BJ (cell line): ENCODE measurements at places on chromosomes 5 and 9.
A peak's percentile ranks its signal among the peaks of the same experiment; 100 is the strongest.

DNA sequence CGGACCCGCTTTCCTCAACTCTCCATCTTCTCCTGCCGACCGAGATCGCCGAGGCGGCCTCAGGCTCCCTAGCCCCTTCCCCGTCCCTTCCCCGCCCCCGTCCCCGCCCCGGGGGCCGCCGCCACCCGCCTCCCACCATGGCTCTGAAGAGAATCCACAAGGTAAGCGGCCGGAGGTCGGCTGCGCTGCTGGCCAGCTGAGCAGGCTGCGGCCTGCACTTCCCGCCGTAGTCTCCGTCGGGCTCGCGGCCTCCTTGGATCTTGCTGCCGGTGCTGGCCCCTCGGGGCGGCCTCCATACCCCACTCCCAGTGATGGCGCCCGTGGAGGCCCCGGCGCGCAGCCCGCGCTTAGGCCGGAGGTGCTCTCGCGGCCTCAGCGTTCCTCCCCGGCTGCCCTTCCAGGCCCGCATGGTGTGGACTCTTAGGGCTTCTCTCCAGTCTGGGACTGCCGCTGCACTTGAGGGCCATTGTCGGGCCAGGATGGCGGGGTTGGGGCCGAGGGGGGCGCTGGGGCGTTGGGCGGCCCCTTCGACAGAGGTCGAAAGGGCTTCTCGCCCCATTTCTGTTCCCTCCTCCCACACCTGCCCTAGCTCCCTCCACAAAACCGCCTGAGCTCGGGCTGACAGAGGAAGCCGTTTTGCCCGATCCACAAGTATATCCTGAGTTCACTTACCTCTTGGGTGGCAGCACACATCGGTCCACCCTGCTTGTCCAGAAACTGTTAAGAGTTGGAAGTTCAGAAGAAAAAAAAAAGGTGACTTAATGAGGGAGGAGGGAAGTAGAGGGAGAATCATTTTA, 714 bp downstream of the UBE2D2 start:
- no peak for DNase-seq

DNA sequence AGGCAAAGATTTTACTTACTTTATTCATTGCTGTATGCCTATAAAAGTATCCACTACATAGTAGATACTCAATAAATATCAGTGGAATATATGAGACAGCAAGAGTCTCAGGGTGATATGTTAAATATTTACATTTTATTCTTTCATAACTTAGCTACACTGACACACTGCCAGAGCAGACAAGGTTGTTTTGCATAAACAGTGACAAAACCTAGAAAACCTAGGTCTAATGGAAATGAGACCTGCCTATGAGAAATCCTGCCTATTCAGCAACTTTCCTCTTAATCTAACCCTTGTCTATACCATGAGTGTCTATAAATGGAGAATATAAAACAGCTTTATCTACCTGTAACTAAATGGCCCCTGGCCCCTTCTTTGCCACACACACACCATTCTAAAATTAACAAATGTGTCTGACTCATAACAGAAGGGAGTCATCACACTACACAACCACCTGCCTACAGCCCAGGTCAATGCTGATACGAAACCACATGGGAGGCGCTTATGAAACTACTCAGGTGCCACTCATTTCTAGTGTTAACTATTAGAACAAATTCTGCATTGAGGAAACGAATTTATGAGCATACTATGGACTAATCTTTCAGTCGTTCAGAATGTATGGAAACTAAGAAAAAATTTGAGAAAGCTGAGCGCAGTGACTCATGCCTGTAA, 60.3 kb downstream of the UBAP2 start:
- no peak for DNase-seq

DNA sequence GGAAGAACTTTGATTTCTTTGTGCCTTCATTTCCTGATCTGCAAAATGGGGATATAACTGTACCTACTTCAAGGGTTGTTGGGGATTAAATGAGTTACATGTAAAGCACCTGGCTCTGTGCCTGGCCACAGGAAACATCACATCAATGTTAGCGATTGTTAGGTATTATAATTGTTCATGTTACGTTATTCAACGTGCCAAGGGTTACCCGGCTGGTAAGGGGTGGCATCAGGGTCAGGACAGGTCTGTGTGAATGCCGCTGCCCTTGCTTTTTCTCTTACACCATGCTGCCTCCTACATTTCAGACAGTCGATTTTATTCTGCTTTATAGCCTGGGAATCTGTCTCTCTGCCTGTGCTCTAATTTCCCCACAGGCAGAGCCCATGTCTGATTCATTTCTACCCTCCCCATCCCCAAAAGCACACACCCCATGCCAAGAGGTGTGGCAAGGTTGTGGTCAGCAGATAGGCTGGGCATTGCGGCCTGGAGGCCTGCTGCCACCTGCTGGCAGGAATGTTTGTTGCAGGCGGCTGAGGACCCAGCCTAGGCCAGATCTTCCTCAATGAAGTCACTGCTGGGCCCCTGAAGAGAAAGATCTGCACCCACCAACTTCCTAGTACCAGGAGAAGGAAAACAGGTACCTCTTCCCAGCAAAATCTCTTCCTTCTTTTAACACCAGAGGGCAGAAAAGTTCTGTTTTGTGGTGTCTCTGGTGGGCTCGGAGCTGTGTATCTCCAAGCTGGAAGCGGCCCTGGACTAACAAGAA, 5.3 kb downstream of the ANKS6 start:
- DNase-seq, result peak; percentile 88

GRCh38 chr9:112531666-112532282, 45.1 kb downstream of the KIAA1958 start:
- no peak for DNase-seq

- DNase-seq, result no peak
Observed at GRCh38 chr5:87116825-87117512, 150.7 kb upstream of the RASA1 start.

DNA sequence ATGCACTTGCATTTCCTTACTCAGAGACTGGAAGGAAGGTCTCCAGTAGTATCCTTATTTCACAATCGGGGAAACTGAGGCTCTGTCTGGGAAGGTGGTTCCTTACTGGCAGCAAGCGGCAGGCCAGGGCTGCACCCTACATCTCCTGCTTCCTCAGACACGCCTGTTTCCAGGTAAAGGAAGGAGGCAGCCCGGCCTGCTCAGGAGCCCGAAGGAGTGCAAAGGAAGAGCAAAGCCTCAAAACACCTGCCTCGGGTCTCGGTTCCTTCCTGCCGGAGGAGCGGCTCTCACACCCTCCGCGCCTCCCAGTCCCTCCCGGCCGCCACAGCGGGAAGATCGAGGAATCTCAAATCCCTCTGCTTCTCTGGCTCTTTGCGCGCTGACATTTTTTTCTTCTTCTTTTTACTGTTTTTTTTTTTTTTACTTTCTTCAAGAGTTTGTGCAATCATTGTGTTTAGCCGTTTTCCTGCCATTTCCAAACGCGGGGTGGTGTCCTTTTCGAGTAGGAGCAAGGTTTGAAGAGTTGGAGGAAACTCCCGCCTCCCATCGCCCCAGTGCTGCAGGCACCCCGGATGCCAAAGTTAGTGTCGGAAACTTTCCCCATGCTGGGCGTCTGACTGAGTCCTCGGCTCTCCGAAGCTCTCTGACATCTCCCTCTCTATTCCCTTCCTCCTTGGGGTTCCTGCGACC, 1.0 kb downstream of the GGTA1 start:
- no peak for DNase-seq

DNA sequence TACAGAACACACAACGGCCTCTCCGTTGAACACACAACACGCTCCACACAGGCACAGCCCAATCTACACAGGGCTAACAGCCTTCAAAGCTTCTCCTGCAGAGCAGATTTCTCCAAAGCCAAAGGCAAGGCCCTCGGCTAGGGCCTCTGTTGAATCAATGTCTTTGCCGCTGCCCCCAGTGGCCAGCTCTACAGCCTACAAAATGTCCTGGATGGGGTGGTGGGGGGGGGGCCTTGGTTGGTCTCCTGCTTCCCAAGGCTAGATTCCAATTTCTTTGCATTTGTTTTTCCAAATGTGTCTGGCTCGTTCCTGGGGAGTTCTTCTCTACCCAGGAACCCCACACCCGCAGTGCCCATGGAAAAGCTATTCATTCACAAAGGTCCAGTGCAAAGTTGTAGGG, 167.2 kb downstream of the PAX5 start:
- DNase-seq, result no peak

GRCh38 chr5:111278858-111279504, 54.8 kb downstream of the CAMK4 start:
- no peak for DNase-seq

- DNase-seq, result no peak
Observed at GRCh38 chr9:2119566-2119965, 104.4 kb downstream of the SMARCA2 start.

DNA sequence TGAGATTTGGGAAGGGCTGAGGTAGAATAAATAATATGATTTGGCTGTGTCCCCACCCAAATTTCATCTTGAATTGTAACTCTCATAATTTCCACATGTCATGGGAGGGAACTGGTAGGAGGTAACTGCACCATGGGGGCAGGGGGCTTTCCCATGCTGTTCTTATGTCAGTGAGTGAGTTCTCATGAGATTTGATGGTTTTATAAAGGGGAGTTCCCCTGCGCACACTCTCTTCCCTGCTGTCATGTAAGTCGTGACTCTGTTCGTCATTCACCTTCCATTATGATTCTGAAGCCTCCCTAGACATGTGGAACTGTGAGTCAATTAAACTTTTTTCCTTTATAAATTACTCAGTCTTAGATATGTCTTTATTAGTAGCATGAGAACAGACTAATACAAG, 115.5 kb upstream of the STARD4 start:
- DNase-seq, result no peak

GRCh38 chr9:124347206-124347967, 67.9 kb downstream of the PSMB7 start:
- no peak for DNase-seq

DNA sequence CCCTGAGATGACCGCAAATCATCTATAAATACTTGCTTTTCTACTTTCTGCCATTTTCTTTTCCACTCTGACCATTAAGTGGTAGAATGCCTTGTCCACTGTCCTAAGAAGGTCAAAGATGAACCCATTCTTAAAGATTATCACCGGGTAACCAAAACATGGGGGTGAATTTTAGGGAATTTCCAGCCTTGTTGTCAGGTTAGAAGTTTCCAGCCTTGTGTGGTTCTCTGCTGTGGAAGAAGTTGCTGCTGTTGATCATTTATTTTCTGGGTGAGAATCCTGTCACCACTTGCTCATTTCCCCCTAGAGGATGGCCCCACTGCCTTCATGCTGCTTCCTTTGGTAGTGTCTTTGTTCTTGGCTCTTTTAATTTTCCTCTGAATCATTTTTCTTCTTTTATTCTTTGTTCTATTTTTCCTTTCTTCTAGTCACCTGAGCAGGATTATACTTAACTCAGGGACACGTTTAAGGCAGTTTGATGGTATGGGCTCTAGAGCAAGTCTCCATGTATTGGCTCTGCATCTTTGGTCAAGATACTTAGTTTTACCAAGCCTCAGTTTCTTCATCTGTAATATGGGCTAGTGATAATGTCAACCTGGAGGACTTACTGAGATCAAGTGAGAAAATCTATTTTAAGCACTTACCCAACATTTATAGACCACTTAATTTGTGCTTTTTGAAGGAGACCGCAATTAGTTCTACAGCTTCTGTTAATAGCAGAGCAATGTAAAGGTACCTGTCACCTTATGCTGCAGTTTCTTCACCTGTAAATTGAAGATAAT, 266.2 kb downstream of the ARHGAP26 start:
- DNase-seq, result no peak

DNA sequence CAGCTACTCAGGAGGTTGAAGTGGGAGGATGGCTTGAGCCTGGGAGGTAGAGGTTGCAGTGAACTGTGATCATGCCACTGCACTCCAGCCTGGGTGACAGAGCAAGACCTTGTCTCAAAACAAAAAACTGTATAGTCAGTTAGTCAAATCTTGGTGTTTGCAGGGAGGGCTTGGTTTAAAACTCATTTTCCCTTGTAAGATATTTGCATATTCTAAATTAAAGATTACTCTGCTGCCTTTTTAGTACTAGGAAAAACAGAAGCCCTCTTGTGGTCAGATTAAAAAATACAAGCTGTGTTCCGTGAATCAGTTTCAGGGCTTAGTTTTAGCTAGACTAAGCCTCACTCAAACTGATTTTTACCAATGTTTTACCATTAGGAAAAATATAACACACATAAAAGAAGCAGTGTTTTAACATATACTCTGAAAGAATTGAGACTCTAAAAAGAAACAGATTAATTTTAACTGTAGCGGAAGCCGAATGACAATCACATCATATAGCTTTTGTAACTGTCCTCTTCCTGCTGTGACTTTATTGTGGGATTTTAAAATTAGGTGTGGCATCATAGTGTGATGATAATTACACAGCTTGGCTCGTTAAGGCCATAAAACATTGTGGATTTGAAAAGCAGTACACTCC, 84.9 kb upstream of the BASP1 start:
- DNase-seq, result no peak

DNA sequence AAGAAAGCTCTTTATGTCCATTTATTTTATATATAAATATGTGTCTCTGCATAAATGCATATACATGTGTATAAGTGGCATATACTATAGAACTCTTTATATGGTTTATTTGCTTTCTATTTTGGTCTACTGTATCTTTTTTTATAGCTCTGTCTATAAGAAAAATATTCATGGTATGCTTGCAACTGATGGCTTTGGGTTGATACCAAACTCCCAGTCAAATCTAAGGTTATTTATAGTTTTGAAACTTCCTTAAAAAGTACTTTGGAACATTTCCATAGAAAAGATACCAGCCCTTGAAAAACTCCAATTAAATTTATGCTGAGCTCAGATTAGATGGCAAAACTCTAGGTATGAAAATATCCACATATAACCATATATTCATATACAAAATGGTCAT, 120.0 kb upstream of the KLF9 start:
- DNase-seq, result no peak

- DNase-seq, result no peak
Observed at GRCh38 chr9:517993-518392, 303.3 kb downstream of the DOCK8 start.

GRCh38 chr5:149953436-149954121, 7.0 kb upstream of the SLC26A2 start:
- DNase-seq, result no peak

- DNase-seq, result no peak
Observed at GRCh38 chr5:148956477-148957385, 106.1 kb downstream of the SH3TC2 start.

DNA sequence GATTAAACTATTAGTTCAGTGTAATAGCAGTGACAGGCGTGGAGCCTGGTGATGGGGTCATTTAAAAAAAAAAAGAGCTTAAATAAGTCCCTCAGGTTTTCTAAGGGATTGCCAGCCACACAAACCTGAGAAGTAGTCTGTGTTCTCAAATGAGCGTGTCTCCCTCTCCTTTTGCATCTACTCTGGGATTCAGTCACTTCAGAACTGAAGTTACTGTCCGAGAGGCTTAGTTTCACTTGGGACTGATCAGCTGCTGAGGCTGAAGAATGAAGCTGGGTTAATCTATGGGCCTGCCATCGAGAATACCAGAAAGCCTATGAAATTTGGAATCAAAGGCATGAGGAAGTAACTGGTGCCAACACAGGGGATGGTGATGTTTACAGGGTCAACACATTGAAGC, 310.1 kb downstream of the ADAMTS6 start:
- DNase-seq, result no peak

GRCh38 chr9:99677281-99677680, 144.4 kb upstream of the NR4A3 start:
- DNase-seq, result no peak

DNA sequence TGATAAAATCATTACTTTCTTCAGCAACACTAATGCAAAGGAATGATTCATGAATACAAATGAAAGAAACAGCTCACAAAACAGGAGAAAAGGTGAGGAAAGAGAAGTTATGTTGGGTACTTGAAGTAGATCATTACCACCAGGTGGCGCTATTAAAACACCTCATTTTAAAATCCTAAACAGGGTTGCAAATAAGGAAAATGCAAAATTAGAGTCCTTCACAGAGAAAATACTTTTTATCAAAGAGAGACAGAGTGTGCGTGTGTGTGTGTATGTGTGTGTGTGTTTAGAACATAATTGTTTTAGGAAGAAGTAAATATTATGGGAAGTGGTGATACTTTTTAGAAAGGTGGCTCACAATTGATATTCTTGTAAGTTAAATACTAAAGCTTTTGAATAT, 49.5 kb upstream of the CD180 start:
- no peak for DNase-seq
